ENCODE measurements at places on chromosomes 13 and 19.

GRCh38 chr13:98147521-98147920, 4.6 kb downstream of the FARP1 start:
- no peak for DNase-seq

DNA sequence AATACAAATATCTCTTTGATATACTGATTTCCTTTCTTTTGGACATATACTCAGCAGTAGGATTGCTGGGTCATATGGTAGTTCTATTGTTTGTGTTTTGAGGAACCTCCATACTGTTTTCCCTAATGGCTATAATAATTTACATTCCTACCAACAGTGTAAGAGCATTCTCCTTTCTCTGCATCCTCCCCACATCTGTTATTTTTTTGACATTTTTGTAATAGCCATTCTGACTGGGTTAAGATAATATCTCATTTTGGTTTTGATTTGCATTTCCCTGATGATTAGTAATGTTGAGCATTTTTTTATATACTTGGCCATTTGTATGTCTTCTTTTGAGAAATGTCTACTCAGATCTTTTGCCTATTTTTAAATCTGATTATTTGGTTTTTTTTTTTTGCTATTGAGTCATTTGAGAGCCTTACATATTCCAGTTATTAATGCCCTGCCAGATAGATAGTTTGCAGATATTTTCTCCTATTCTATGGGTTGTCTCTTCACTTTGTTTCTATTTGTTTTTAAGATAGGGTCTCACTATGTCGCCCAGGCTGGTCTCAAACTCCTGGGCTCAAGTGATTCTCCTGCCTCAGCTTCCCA, 95.7 kb downstream of the FNDC3A start:
- DNase-seq: no peak

DNA sequence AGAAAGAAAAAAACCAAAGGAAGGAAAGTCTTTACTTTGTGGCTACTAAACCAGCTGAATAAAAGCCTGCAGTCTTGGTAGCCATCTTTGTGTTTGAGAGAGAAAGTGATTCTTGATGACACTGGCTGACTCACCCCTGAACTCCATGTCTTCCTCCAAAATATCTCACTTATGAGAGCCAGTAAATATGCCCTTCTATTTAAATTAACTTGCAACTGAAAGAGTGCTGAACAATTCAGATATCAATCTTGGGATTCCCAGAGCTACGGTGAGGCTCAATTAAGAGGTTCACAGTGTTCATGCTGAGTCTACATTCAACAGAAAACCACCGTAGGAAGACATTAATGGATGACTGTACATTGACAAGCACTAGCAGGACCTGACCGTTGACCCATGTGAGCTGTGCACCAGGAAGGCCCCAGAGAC, 57.9 kb downstream of the KCTD12 start:
- DNase-seq: no peak

GRCh38 chr13:35484384-35484783, 7.9 kb upstream of the MAB21L1 start:
- no peak for DNase-seq

DNA sequence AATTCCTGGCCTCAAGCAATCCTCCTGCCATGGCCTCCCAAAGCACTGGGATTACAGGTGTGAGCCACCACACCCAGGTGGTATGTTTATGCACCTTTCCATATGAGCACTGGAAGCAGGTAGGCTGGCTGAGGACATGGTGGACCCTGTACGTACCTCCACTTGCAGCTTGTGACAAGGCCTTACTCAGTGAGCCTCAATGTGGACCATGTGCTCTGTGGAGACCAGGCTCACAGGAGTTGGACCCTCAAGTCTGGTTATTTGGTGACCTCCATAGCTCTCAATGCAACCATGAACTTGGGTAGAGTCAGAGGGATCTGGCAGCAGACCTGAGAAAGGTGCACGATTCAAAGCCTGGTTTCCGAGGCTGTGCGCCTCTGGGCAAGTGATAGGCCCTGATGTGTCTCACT, 5.5 kb downstream of the ACP4 start:
- no peak for DNase-seq

- DNase-seq: no peak
Observed at GRCh38 chr19:58328999-58329398, 2.2 kb downstream of the ZSCAN22 start.

GRCh38 chr13:50779443-50780200, 63.9 kb downstream of the DLEU7 start:
- no peak for DNase-seq

DNA sequence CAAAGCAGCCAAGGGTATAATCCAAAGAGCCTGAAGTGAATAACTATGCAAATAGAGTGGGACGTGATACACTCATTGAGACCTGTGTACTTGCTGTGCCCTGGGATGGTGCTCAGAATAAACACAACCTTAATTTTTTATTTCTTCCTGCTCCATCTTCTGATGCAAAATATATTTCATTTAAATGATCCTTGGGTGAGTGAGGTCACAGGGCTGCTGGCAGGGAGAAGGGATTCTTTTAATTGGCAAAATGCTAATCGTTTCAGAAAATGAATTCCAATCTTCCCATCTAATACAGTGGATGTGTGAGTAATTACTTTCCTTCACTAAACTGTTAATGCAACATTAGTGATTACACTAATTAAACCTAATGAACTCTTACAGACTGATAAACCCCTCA, 63.5 kb downstream of the SIAH3 start:
- DNase-seq: no peak

- no peak for DNase-seq
Observed at GRCh38 chr19:13098277-13099072, 4.2 kb downstream of the LYL1 start.

DNA sequence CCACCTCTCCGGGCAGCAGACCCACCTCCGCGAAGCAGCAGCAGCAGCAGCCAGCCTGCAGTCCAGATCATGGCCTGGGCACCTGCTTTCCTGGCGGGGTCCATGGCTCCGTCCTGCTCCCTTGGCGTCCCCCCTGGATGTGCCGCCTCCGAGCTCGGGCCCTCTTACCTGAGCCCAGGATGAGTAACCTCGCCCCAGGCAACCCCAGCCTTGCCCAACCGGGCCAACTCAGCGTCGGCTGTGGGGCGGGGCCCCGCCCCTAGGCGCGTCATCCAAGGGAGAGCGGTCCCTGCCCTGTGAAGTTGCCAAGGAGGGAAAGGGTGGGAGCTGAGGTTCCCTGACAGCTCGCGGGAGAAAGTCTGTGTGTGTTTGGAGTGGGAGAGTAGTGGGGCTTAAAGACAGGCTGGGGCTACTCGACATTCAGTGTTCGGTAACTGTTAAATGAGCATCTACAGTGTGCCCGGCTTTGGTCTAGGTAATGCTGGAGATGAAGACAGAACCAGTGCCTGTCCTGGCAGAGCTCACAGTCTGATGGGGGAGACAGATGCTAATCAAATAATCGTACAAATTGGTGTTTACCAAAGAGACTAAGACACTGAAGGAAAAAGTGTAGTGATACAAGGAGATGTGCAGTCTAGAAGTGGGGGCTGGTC, at the start of gene LYPD3:
LYPD3 (minus strand) TSS at position 141 of the 653 bp plus-strand sequence; CDS start at position 104, 37 bp downstream.
- DNase-seq: no peak

GRCh38 chr19:55062735-55063491, at the start of gene RDH13:
TSS of gene RDH13 (minus strand) at chr19:55063148. CDS start at chr19:55063032, 116 bp downstream.
- DNase-seq: peak; percentile 99

GRCh38 chr13:45943120-45943519, 91.6 kb upstream of the SIAH3 start:
- DNase-seq: no peak

DNA sequence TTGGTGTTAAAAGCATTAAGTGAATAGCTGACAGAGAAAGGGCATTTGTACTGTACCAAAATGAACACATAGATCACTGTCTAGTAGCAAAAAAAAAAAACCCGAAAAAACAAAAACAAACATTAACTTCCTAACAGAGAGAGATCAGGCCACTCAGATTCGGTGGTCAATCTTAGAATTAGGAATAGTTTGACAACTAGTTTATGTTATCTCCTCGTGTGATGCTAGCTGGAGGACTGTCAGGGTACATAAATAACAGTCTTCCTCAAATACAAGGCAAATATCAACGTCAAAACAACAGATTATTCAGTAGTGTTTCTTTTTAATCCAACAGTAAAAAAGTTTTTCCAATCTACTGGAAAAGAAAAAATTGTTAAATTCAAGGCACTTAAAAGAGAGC, 1.7 kb downstream of the ZMYM5 start:
- DNase-seq: no peak

All from upper lobe of right lung (tissue), 1 donor.